ENCODE measurements at places on chromosomes 4 and X. TPM values are rescaled to one million over a fixed set of nuclear protein-coding genes. Genes with fewer than 3 reads are reported as not detected.
A peak's percentile ranks its signal among the peaks of the same experiment; 100 is the strongest.

GRCh38 chr4:10606483-10607155, 77.9 kb downstream of the CLNK start:
- no peak overlapping the region for H3K4me3 ChIP-seq
- no peak for DNase-seq
- no peaks in the 10 kb centered on the region for H3K4me1 ChIP-seq
- H3K27ac ChIP-seq = no peak overlapping the region
- no peaks in the 10 kb centered on the region for H3K27me3 ChIP-seq

GRCh38 chrX:129193357-129193756, 329.9 kb downstream of the SMARCA1 start:
- no peaks in the 10 kb centered on the region for H3K4me1 ChIP-seq
- no peak overlapping the region for H3K4me3 ChIP-seq
- H3K27me3 ChIP-seq = no peaks in the 10 kb centered on the region
- DNase-seq = no peak
- H3K27ac ChIP-seq = no peak overlapping the region

DNA sequence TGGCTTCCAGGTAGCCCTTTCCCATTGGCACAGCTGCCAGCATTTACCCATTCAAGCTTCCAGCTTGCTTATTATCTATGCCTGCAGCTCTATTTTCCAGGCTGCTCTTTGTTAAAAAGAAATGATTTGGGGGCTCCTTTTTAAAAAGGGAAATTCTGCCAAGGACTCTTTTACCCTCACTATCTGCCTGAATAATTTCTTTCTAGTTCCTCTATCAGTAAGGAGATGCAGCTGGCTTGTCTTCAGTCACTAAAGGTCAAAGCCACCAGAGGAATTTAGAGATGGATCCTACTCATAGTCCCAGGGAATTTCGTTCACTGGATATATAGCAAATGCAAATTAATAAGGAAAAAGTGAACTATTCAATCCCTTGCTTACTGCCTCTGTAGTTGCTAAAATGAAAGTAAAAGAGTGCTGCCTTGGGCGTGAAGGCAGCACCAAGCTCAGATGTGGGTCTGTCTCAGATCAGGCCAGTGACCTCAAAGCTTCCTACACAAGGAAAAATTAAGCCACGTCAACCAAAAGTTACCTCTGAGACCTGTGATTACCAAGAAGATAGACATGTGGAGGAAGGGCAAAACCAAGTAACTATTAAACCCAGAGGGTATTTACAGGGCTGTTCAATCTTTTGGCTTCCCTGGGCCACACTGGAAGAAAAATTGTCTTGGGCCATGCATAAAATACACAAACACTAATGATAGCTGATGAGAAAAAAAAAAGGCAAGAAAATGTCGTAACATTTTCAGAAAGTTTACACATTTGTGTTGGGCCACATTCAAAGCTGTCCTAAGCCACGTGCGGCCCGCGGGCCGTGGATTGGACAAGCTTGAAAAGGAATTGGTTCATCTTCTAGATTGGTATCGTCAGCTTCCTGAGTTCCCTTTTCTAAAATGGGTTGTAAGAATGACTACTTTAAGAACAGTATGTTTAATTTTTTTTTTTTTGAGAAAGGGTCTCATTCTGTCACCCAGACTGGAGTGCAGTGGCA, 5.3 kb downstream of the ARSF start:
- DNase-seq = no peak
- no peaks in the 10 kb centered on the region for H3K4me1 ChIP-seq
- no peaks in the 10 kb centered on the region for H3K36me3 ChIP-seq
- no peak overlapping the region for H3K4me3 ChIP-seq
- no peaks in the 10 kb centered on the region for H3K27me3 ChIP-seq

DNA sequence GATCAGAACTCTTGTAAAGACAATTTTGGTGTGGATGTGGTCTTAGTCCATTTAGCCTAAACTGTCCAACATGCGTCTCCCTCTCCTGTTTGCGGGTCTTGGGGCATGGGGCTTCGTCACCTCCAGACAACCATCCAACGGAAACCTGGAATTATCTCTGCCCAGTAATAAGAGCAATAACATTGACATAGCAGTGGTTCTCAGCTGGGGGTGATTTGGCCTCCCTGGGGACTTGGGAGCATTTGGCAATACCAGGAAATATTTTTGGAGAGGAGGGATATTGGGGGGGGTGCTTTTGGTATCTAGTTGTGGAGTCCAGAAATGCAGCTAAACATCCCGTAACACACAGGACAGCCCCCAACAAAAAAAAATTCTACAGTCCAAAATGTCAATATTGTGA, 47.2 kb downstream of the SEL1L3 start:
- no peak overlapping the region for H3K4me3 ChIP-seq
- H3K4me1 ChIP-seq = no peaks in the 10 kb centered on the region
- H3K36me3 ChIP-seq = no peaks in the 10 kb centered on the region
- DNase-seq = no peak
- H3K27me3 ChIP-seq = no peaks in the 10 kb centered on the region
- no peak overlapping the region for H3K27ac ChIP-seq

DNA sequence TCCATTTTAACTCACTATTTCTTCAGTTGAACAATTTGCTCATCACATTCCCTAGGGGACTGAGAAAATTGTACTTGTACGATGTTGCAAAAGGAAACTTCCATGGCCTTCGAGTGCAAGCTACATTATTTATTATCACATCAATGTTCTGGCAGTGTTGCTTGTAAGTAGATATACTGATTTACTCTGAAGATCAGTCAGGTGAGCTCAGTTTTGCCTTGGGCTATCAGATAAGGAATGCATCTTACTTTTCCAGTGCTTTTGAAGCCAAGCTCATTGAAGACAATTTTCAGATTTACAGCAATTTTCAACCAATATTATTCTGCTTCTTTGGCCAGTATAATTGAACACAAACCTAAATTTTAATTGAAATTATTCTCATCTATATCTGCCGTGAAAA, 1296.9 kb downstream of the RAPGEF2 start:
- DNase-seq = no peak
- H3K4me1 ChIP-seq = no peaks in the 10 kb centered on the region
- H3K27me3 ChIP-seq = no peaks in the 10 kb centered on the region
- H3K27ac ChIP-seq = no peak overlapping the region
- H3K36me3 ChIP-seq = no peaks in the 10 kb centered on the region
- H3K4me3 ChIP-seq = no peak overlapping the region

- peaks cover 4% of the 10 kb centered on the region for H3K4me1 ChIP-seq
- H3K36me3 ChIP-seq = no peaks in the 10 kb centered on the region
- no peak overlapping the region for H3K27ac ChIP-seq
- H3K27me3 ChIP-seq = no peaks in the 10 kb centered on the region
- no peak for DNase-seq
- no peak overlapping the region for H3K4me3 ChIP-seq
These were observed 104.2 kb downstream of the TMEM131L start for GRCh38 chr4:153570228-153570973.

GRCh38 chrX:19825271-19825670, 62.1 kb downstream of the SH3KBP1 start:
- H3K4me1 ChIP-seq = no peaks in the 10 kb centered on the region
- no peak overlapping the region for H3K4me3 ChIP-seq
- H3K36me3 ChIP-seq = no peaks in the 10 kb centered on the region
- peak overlapping the region; percentile 43 for H3K27ac ChIP-seq
- no peak for DNase-seq

DNA sequence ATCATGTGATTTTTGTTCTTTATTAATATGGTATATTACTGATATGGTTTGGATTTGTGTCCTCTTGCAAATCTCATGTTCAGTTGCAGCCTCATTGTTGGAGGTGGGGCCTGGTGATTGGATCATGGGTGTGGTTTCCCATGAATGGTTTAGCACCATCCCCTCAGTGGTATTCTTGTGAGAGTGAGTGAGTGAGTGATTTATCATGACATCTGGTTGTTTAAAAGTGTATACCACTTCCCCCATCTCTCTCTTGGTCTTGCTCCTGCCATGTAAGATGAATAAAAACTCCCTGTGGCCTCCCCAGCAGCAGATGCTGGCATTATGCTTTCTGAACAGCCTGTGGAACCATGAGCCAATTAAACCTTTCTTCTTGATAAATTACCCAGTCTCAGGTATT, 111.5 kb downstream of the TAB3 start:
- H3K4me3 ChIP-seq = no peak overlapping the region
- no peaks in the 10 kb centered on the region for H3K4me1 ChIP-seq
- H3K27me3 ChIP-seq = peaks cover 16% of the 10 kb centered on the region
- H3K36me3 ChIP-seq = no peaks in the 10 kb centered on the region
- no peak overlapping the region for H3K27ac ChIP-seq

DNA sequence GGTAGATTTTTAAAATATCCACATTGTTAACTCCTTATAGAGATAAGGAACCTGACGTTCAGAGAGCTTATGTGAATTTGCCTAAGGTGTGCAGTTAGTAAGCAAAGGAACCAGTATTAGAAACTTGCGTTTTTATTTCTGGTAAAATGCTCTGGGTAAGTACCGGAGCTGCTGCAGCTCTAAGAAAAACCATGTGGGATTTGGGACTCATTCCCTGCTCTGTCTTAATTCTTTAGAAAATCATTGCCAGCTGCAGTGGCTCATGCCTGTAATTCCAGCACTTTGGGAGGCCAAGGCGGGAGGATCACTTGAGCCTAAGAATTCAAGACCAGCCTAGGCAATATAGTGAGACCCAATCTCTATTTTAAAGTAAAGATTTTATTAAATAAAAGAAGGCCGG, 5.8 kb downstream of the CCKAR start:
- no peaks in the 10 kb centered on the region for H3K36me3 ChIP-seq
- H3K4me3 ChIP-seq = no peak overlapping the region
- no peak overlapping the region for H3K27ac ChIP-seq
- no peaks in the 10 kb centered on the region for H3K4me1 ChIP-seq
- H3K27me3 ChIP-seq = no peaks in the 10 kb centered on the region

DNA sequence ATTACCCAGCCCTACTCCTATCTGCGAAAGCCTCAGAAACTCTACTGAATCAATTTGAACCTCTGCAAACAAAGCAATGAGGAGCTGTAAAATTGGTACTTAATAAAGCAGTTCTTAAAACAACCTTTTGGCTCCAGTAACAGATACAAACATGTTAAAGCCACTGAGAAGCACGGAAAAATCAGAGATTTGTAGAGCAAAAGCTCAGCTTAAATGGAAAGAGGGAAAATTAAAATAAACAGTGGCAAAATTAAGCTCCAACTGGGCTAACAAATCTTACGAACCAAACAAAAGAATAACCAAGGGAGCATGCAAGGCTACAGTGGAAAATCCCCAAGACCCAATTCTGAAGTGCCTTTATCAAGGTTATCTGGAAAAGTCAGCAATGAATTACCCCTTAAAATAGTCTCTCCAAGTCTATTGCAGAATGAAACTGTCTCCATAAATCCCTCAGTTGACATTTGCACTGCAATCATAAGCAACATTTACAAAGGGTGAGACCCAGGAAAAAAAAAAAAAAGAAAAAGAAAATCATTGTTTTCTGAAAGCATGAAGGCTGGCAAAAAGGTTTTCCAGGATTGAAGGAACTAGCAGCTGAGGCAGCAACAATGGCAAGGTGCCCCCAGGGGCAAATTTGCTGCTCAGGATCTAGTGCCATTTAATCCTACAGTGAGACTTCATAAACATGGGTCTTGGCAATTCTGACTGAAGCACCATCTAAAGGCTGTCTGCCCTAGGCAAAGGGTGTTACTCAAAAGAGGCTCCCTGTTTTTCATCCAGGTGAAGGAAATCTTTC, 40.1 kb downstream of the USP46 start:
- no peaks in the 10 kb centered on the region for H3K27me3 ChIP-seq
- H3K4me3 ChIP-seq = no peak overlapping the region
- H3K36me3 ChIP-seq = peaks cover 5% of the 10 kb centered on the region
- no peak for DNase-seq
- H3K4me1 ChIP-seq = no peaks in the 10 kb centered on the region

DNA sequence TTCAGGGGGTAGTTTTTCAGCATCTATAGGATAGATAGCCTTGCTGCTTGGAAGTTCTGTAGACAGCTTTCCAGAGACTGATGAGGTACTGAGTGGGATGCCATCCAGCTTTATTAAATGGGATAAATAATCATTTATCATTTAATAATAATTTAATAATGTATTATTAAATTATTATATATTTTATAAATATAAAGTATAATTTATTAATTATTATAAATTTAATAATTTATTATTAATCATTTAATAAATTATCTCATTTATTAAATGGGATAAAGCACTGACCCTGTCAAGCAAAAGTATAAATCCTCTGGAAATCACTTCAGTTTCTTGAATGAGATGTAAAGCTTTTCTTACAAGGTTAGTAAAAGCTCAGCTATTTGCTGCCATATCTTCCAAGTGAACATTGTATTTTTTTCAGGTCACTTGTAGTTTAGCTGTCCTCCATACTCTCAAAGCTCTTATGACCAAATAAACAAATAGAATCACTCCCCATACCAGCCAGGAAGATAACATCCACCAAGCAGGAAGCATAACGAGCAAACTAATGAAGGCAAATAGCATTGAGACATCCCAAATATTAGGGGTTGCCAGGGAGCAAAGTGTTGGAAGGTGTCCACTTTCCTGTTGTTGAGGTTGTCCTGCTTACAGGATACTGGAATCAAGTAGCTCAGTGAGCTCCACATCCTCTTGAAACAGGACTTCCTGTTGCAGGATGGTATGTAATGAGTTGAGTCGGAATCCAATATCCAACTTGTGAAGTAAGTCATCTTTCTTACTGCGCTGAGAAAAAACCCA, 88.9 kb downstream of the ZNF674 start:
- no peaks in the 10 kb centered on the region for H3K27me3 ChIP-seq
- H3K4me3 ChIP-seq = no peak overlapping the region
- no peak overlapping the region for H3K27ac ChIP-seq

DNA sequence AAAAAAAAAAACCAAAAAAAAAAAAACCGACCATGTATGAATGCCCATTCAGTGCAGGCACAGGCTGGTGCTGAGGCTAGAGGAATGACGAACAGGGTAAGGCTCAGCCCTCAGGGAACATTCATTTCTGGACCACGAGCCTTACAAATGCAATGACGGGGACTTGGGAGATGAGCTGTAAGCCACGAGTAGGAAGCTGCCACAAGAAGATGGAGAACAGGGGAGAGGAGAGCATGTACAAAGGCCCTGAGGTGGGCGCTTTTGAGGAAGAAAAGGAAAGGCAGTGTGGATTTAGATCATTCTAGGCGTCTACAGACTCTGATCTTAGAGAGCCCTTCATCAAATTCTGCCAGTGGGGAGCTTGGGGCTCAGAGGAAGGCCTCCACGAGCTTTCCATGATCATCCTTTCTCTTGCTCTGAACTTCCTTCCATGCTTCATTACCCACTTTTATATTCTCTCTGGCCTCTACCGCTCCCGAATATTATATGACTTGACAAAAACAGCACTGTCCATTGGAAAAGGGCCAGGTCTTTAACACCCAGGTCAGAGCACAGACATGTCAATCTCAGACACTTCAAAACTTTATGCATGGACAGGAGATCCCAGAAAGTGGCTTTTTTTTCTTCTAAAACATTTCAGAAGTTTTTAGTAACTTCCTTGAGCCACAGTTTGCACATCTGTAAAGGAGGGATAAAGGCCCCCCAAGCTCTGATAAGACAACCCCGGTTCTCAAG, 3.3 kb upstream of the ZNF518B start:
- H3K27ac ChIP-seq = no peak overlapping the region
- H3K36me3 ChIP-seq = no peaks in the 10 kb centered on the region
- H3K27me3 ChIP-seq = peaks cover 38% of the 10 kb centered on the region
- no peaks in the 10 kb centered on the region for H3K4me1 ChIP-seq
- H3K4me3 ChIP-seq = no peak overlapping the region
- no peak for DNase-seq

Gene SUPT20HL2
- total RNA-seq = not detected

Gene USO1
- 74.1 TPM for total RNA-seq

Gene APLN
- 0.16 TPM for total RNA-seq
